ENCODE measurements at places on chromosomes 16 and 17.

DNA sequence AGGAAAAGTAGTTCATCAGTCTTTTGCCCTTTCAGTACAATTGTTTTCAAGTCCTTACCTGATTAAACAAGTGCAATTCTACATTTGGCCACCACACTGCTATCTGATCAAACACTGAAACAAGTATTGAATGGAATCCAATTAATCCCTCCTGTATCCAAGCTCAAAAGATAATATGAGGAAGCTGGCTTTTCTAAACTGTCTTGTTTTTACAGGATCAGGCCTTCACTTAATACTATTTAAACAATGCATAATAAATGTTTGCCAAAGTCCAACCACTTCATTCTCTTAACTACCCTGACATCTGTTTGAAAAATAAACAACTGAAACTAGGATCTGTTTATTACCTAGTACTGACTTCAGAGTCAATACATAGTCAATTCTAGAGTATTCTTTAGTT is 131.6 kb downstream of the MRTFB start:
- no peak for DNase-seq

DNA sequence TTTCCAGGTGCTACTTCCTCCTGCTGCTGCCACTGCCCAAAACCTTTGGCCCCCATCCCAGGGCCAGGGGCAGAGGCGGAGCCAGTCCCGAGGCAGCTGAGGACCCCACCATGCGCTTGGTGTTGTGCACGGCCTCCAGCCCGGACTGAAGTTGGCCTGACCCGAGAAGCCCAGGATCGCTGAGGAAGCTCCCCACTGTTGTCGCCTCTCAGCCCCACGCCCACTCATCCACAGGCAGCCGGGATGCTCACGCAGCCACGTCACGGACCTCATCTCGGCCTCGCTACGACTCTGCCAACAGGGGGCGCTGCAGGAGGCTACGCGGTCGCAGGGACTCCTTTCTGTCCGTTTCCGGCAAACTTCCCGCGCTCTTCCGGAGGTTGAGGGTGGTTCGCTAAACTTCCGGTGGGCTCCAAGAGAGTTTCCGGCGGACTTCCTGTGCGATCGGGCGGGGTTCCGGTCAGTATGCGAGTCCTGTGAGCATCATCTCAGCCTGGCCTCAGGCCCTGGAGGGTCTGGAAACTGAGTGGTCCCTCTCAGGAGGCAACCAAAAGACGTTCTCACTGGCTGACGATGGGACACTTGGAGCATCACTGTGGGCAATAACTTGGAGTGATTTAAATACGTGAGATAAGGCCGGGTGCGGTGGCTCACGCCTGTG is 12.4 kb downstream of the ZG16B start:
- DNase-seq = peak; percentile 22

DNA sequence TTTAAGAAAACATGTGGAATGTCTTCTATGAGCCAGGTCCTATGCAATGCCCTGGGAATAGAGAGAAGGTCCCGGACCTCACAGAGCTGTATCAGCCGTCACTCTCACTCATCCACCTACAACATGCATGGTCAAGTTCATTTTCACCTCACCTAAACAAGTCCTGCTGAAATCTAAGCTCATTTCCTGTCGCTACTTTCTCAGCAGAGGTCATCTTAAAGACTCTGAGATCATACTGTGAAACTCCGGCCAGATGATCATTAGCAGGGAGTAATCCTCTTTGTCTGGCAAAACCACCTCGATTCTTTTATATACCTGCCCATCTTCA is 66.2 kb upstream of the LYRM9 start:
- no peak for DNase-seq

- no peak for DNase-seq
Observed at GRCh38 chr17:19448341-19449268, 37.6 kb downstream of the RNF112 start.
